ENCODE measurements at places on chromosomes 7 and 10. TPM values are rescaled to one million over a fixed set of nuclear protein-coding genes. Genes with fewer than 3 reads are reported as not detected.

CALML3 gene
- total RNA-seq = not detected

LRRD1 gene
- not detected for total RNA-seq

DNA sequence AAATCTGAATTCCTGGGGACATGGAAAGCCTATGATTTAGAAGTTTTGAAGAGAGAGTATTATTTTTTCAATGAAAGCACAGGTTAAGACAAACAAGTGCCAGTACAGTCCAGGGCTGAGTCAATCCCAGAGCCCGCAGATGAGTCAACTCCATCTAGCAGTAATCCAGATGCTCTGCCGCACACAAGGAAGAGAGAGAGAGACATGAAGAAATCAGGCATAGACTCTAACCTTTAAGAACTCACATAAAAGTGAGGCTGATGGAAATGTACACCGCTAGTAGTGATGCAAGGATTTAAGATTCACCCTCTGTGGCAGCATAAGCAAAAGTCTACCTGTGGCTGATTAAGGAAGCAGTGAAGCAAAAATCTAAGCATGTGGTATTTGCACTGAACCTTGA lies 651.5 kb downstream of the TNS3 start:
- no peak for DNase-seq

- no peak for DNase-seq
Measured at GRCh38 chr7:22582863-22583622, 83.1 kb upstream of the STEAP1B start.

DNA sequence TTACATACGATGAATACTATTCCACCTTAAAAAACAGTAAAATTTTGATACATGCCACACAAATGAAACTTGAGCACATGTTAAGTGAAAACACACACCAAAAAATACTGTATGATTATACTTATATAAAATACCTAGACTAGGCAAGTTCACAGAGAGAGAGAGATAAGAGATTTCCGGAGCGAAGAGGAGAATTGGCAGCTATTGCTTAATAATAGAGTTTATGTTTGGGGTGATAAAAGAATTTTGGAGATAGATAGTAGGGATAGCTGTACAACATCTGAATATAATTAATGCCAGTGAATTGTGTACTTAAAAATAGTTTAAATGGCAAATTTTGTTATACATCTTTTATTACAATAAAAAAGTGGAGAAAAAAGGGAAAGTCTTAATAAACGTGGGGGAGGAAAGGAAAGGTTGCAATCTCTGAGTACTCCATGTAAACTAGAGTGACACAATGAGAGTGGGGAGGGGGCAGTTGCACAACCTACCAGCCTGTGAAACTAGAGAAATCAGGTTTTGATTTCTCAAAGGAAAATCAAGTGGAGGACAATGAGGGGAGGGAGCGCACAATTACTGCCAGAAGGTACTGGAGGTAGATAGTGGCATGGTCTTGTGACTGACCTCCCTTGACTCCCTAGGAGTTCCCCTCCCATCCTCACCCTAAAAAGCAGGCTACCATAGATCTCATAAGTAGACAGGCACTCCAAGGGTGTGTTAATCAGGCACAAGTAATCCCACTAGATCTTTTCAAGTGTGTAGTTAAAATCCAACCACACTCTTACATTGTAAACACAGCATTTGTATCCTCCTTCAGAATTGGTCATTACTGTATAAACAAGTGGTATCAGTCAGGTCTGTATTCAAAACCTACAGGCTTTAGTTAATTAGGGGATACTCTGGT lies 31.6 kb upstream of the ANK3 start:
- DNase-seq = no peak
